Natural killer cell treated with Interleukin-12 subunit alpha and Interleukin-12 subunit beta and Interleukin-15 and Interleukin-18, amount 100 ng/mL, for 72 hours (primary cell): ENCODE measurements at places on chromosomes 2 and 18.

- DNase-seq = no peak
Observed at GRCh38 chr18:3069671-3070433, 56.9 kb upstream of the LPIN2 start.

DNA sequence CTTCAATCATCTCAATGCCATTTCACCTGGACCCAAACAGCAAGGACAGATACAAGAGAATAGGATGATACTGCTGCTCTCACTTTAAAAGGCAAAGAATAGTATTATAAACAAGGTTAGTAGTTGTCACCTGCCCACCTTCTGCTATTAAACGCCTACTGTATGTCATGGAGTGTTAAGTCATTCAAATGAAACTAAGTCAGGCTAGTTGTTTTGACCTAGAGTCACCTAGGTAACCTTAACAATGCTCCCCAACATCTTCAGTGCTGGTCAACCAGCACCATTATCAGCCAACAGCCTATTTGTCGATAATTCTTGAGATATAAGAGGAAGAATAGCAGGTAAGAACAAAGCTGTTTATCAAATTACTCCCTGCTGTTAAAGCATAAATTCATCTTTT, 39.2 kb downstream of the TRIP12 start:
- no peak for DNase-seq

DNA sequence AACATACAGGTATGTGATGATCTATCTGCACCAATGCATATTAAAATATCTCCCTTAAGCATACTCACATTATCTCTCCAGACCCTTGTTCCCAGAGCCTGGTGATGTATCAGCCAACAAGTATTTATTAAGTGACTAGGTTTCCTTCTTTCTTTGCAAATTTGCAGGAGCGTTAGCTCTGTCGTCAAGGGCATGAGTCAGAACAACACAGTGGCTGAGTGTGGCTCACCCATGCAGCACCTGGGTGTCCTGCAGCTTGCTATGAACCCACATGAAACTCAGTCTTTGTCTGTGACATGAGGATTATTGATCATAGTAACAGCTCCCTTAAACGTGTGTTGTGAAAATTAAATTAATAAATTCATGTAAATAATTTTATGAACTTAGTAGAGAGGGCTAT, 96.6 kb downstream of the PIEZO2 start:
- DNase-seq = no peak

DNA sequence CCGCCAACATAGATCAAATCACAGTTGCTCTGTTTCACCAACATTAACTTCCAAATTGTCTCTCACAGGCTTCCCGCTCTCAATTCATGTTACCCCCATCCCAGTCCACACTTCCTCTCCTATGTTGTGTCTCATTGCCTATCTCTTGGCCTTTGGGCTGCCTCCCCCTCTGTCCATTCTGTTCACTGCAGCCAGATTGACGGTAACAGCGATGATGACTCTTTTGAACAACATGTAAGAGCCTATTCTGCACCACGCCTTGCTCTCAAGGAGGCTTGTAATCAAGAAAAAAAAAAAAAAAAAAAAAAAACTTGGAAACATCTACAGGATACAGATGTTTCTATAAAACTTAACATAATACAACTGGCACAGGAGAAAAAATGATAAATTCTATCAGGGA, 77.3 kb upstream of the RMDN2 start:
- no peak for DNase-seq

DNA sequence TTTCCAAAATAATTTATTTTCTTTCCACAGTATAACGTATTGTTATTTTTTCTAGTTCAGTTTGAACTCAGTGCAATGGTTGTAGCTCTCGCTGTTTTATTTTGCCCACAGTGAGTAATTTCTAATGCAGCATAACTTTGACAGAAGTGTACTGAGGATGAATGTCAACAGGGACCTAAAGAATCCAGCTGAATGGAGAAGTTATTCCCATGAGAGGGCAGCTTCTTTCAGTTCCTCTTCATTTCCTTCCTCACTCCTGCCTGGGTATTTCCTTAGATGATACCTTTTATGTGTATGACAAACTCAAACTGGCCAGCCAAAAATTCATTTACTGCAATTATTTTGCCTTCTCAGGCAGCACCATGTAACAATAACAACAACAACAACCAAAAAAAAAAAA, 1223.1 kb upstream of the ZEB2 start:
- no peak for DNase-seq

DNA sequence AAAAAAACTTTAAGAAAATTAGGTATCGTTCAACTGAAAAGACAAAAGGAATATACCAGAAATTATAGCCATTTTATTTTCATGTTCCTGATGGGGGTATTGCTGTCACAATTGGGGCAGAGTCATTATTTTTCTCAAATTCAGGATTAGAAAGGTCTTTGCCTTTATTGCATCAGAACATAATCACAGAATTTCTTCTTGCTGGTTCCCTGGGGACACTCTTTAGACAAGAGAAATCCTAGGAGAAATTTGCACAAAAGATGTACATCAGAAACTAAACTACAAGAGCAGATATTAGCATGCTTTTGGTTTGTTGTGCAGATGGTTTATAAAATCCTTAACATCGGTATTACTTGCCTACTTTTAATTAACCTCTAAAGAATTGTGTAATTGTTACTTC, 103.2 kb downstream of the NCOA1 start:
- no peak for DNase-seq

DNA sequence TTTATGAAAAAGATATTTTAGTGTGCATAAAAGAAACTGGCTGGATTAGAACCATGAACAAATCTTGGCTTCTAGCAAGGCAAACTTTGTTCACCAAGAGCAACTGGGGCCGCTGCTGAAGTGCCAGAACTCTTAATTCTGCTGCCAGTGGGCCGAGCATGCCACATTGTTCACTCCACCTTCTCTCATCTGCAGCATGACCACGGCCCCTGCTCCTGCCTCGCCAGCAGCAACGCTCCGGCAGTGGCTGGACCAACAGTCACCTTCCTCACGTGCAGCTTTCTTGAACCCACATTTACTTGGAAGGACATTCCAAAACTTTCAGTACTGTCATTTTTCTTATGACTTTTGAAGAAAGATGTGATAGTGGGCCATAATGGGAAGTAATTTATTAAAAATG, 213.8 kb downstream of the PIEZO2 start:
- DNase-seq = no peak

DNA sequence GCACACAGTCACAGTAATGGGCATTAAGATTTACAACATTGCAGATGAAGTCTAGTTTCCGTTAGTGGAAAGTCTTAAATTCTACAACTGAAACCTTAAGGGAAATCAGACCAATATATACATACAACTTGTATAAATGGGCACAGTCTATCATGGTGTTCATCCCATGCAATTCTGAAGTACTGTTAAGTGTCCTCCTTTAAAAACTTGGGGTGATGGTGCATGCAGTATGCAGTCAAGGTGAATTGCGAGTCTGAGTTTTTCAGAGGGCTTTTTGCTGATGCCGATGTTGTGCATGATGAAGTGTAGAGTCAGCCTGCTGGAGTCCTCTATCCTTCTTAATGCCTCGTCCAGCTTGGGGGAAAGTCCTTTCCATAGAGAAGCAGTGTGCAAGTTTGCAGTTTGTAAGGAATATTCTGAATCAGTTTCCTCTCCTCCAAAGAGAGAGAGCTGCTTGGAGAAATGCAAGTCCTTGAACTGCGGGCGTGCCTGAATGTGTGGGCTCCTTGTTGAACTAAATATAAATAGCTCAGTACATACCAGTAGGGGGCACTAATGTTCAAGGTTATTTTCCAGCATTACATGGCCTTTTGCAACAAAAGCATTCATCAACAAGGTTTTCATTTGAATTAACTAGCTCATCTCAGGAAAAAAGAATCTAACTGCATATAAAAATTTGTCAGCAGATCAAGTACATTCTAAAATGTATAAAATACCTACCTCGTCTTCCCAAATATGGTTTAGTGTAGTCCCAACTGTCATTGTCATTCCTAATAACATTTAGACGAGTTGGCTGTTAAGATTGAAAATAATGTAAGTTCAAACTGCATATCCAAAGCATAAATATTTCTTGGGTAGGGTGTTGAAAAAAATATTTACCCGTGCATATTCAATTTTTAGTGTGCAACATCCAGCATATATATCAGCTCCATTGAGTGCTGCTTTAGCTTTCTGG, 21.3 kb downstream of the HNRNPLL start:
- DNase-seq = no peak

DNA sequence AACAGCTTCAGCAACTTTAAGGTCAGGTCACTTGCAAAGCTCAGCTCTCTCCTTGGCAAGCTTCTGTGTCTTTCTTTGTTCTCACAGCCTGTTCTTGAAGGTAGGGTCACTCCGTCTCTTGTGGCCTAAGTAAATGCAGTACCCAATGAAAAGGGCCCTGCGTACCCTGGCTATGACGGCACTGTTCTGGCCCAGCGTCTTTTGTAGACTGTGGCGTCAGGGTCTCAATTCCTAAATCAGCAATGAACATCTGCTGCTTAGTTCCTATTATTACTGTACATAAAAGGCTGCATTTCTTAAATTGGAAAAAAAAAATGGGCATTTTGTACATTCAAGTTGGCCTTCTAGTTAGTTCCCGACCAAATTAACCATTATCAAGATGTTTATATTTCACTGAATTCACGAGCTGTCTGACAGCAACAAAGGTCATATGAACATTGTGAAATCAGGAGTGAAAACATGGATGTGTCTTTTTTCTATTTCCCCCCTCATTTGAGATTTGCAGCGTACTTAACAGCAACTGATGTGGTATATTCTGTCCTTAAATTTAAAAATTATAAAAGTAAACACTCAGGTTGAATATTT, 17.0 kb upstream of the MTCL1 start:
- DNase-seq = no peak

- no peak for DNase-seq
Observed at GRCh38 chr2:120453635-120453998, 107.7 kb downstream of the INHBB start.

DNA sequence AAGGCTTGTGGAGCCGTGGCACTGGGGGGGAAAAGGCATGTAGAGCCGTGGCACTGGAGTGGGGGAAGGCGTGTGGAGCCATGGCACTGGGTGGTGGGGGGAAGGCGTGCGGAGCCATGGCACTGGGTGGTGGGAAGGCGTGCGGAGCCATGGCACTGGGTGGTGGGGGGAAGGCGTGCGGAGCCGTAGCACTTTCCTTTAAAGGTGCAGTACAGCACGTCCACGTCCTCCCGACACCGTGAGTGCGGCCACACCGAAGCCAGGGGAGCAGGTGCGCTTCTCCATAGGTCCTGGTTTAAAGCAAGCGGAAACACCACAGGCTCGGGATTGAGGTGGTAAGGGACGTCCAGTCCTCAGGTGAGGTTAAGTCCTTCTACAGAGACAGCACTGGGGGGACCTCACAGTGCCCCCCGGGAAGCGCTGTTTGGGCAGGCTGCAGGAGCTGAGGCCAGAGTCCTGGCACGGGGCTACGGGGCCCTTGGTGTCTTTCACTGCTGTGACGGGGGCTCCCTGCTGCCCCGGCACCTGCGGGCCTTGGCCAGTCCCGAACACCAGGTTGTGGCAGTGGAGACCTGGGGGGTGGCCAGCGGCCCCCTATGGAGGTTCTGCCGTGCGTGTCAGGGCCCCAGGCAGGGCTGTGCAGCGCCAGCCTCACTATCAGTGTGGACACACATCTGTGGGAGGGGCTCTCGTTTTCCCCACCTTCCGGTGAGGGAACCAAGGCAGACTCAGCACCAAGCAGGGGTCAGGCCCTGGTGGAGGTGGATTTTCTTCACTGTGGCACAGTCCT, 93.0 kb upstream of the CTDP1 start:
- peak; percentile 59 for DNase-seq

DNA sequence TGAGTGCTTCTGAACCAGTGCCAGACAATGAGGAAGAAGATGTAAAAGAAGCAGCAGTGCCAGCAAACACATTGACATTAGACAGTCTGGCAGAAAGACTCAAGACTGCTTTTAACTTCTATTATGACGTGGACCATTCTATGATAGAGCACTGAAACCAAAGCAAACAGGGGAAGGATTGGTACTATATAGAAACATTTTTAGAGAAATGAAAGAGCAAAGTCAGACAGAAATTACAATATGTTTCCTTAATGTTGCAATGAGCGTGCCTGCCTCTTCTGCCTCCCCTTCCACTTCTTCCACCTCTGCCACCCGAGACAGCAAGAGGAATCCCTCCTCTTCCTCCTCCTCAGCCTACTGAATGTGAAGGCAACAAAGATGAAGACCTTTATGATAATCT, 39.7 kb downstream of the DHX57 start:
- no peak for DNase-seq

DNA sequence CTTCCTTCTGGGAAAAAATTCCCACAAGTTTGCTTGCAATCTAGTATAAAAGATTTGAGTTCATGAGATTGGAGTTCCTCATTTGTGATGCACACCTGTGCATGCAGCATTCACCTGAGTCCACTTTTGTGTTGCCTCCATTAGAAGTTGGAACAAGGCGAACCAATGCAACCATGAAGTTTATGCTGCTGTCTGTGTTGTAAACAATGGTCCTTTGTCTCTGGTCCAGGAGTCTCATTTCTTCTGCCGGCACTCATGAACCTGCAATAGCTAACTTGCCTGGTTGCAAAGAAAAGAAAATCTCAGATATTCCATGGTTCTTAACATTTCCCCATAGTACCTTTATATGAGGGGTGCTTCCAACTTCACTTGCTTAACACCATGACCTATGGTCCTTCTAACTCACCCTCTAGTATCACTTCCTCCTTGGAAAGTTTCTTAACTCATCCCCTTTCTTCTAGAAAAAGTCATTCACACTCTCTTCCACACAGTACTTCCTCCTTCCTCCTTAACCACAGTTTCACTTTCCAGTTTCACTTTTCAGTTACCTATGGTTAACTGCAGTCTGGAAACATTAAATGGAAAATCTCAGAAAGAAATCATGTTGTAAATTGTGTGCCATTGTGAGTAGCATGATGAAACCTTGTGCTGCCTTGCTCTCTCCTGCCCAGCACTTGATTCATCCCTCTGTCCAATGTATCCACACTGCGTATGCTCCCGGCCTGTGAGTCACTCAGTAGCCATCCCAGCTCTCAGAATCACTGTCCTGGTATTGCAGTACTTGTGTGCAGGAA, 128.8 kb upstream of the TRIB2 start:
- DNase-seq = no peak

- peak; percentile 70 for DNase-seq
Observed at GRCh38 chr2:105809097-105809473, 64.4 kb downstream of the NCK2 start.

DNA sequence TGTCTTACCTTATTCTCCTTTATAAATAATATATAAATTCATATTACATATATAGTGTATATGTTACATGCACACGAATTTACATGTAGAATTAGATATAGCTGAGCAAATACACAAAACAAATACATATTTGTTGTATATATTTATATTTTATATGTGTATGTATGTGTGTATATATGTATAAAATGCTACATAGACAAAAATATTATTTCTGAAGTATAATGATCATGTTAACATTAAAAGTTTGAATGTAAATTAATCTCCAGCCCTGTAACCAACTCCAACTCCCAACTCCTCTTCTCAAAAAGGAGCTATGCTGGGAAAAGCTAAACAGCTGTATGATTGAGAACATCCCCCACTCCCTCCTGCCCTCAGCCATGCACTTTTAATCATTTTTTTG, 42.7 kb upstream of the RND3 start:
- DNase-seq = no peak

DNA sequence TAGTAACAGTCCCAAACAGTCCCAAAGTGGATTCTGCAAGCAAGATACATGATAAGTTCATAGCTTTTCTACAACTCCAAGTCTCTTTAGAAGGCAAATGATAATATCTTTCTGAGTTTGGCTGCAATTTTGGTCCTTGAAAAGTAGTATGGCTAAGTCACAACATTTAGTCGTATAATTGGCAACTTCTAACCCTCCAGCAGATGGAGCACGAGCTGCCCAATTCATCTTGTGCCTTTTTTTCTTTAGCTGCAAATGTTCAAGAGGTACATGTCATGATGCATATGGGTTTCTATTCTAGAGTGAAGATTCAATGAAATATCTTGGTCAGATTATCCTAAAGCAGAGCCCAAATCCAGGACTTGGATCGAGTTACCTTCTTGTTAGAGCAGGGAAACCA, 127.0 kb upstream of the KLHL14 start:
- no peak for DNase-seq
